ENCODE measurements at places on chromosomes 2 and 18.

DNA sequence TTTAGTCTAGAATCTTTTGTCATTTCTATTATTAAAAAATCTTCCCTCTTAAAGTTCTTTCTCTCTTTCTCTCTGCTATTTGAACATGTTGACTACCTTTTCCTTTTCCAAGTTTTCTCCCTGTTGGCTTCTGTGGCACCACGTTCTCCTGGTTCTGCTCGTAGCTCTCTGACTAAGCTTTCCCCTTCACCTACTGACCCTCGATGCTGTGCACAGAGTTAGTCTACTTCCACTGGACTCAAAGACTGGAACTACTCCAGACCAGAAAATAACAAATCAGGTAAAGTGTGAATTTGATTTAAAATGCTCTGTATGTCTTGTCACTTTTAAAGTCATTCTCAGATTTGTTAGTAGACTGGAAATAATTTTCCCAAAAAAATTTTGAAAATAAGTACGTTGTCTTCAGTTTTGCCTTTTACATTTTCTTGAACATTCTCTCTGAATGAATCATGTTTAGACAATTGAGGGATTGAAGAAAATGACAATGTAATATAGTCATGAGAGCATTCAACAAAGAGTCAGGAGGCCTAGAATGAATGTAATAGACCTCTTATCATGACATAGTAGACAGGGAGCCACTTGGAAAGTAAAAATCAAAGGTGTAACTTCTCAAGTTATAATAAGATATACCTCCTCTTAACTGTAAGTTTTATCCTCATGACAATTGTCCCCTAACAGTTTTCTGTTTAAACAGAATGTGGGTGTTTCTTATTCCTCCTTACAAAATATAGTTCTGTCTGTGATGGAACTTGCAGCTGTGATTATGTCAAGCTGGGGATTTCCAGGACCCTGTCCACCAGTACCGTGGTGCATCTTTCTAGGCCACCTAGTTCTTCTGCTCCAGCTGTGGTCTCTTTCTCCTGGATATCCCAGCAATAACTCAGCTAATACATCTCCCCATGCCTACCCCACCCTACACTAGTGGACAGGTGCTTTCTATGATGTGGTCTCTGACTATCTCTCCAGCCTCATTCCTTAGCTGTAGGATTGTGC lies 25.5 kb downstream of the ITPRID2 start:
- no peak for DNase-seq

DNA sequence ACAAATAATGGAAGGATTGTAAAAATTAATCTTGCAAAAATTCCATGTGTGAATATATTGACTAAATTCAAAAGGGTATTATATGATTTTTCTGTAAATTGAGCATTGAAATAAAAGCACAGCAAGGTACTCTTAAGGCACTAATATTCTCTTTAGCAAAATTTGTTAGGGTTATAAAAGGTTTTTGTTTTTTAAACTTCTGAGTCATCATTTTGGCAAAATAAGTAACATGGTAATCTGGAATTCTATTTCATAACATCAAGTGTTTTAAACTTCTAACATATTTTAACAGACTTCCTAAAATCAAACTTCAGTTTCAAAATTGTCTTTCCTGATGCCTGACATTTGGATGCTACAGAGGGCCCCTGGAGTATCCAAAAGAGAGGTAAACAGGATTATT lies 12.5 kb upstream of the INPP4A start:
- DNase-seq: no peak

DNA sequence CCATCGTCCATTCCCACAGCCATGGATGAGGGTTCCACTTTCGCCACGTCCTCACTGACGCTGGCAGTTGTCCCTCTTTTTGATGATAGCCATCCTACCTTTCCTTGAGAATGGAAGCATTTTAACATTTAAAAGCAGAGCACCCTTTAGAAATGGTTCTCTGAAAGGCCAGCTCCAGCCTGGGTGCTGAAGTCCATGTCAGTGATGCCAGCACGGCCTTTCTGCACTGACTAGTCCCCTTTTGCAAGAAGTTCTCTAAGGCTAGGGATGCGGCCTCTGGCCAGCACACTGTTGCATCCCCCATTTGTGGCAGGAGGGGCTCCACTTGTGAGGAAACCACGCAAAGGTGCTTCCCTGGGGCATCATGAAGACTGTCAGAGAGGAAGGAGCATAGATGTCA lies 203.5 kb downstream of the MGAT5 start:
- no peak for DNase-seq

DNA sequence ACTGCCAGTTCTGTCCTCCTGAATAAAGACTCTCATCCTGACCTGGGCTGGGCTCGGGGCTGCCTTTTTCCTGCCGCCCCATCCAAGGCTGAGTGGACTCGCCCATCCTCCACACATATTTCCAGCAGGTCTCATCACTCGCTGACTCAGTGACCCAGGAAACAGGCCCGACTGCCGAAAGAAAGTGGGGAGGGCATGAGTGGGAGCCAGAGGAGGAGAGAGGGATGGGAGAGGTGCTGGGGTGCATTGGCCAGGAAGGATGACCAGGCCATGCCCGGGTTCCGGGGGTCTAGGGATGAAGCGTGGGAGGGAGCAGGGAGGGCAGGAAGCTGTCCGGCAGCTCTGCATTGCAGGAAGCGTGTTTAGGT lies 66.7 kb downstream of the TWIST2 start:
- no peak for DNase-seq

- DNase-seq: no peak
Measured at GRCh38 chr2:154688373-154688772, 10.1 kb upstream of the KCNJ3 start.

DNA sequence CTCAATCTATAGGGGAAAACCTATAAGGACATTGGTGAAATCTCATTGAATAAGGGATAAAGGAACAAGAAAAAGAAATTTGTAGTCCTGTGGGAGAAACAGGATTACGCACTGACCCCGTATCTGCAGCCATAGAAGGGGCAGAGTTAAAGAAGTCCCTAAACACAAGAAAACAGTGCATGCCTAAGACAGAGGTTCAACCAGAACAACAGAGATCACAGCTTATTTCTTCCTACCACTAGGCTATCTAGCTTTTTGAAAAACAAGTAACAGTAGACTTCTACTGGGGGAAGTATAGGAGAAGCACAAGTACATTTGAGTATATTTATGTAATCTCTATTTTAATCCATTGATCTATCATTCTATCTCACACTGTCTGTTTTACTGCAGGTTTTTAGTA lies 485.2 kb upstream of the REG3G start:
- DNase-seq: no peak

- no peak for DNase-seq
Measured at GRCh38 chr18:44229693-44230108, 451.0 kb upstream of the SETBP1 start.

DNA sequence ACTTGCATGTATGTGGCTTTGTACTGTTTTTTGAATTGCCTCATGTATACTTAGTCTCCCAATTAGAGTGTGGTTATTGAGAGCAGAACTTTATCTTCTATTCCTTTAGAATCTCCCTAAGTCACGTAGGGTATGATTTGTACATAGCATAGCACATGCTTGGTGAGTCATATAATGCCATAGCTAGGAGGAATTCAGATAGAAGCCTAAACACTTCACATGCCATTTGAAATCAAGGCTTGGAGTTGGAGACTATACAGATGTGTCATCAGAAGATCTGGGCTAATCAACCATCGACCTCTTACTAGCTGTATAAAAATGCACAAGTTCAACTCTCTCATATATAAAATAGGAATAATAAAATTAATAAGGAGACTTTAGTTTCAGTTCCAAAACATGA lies 222.6 kb upstream of the ST6GAL2 start:
- DNase-seq: no peak

DNA sequence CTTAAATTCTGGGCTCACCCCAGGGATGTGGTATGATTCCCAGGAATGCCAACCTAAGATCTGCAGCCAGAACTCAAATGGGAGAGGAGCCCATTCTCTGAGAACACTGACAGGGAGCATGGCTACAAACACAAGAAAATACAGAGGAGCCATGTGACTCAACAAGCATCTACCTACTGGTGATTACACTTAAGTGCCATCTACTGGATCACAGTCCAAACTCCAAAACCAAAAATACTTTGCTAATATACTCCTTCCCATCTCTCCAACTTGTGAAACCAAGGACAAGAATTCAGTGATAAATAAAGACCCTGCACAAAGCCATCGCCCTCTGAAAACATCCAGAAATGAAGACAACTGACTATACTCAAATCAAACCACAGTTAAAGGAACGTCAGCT lies 116.9 kb downstream of the NR4A2 start:
- no peak for DNase-seq

DNA sequence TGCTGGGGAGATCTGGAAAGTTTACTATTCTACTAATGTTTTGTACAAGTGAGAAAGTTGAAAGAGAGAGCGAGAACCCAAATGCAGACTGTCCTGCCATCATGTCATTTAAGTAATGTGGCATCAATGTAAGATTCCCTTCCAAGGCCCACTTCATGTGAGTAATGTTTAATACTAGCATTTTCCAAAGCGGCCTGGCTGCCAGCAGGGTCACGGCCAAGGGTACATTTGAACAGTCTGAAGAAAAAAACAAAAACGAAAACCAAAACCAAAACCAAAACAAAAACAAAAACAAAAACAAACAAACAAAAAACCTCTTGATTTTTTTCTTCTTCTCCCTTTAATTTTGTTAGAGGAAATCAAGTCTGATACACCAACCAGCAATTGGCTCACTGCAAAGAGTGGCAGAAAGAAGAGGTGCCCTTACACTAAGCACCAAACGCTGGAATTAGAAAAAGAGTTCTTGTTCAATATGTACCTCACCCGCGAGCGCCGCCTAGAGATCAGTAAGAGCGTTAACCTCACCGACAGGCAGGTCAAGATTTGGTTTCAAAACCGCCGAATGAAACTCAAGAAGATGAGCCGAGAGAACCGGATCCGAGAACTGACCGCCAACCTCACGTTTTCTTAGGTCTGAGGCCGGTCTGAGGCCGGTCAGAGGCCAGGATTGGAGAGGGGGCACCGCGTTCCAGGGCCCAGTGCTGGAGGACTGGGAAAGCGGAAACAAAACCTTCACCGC lies 2.2 kb downstream of the HOXD10 start:
- DNase-seq: no peak

DNA sequence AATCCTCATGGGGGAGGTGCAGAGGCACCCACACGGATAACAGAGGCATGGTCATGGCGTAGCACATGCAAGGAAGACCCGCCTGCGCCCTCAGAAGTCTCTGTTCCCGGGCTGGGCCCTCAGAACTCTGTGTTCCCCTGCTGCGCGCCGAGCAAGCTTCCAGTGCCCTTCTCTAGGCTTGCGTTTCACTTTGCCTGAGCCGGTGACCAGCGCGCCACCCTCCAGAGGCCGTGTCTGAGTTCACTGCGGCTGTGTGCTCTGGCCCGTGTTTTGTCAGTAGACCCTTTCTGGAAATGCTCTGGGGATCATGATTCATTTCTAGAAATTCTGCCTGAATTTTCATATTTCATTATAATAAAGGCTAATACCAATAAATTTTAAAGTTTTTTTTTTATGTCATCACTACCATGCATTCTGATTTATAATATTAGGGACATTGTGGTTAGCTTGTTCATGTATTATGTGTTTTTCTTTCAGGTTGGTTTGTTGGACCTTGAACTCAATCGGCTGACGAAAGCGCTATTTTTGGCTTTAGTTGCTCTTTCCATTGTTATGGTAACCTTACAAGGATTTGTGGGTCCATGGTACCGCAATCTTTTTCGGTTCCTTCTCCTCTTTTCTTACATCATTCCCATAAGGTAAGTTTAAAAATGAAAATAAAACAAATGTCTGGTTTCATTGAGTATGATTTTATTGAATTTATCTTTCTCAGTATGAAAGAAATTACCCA lies 142.7 kb upstream of the NFATC1 start:
- no peak for DNase-seq

DNA sequence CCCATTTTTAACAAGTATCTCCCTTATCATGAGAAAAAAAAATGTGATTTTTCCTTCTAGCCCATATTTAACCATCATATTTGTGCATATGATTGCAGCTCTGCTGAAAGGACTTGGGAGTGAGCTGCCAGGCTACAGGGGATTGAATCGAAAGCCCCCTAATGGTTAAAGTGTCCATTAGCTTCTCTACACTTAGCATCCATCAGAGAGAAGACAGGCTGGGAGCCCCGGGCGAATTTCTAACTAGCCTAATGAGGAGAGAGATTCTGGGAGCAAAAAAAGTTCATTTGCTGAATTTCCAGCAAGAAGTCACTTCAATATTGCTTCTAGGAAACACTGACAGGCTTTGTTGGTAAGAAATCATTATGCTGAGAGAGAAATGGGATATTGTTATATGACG lies 848.8 kb downstream of the TDRD15 start:
- no peak for DNase-seq

DNA sequence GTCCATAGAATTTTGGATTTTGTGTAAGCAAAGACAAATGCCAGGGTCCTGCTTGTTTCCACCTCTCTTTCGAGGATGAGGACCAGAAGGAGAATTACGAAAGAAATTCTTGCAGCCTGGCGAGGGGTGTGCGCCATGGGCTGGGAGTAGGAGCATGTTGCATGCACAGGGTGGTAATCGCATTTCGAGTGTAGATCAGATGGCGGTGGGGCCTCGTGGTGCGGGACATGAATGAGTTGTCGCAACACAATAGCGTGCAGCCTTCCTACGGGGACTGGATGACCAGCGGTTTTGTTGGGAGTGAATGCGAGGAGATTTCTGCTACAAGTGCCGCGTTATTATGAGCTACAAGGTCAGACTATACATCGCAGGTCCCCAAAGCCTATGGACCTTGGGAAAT lies 4.2 kb upstream of the EN1 start:
- DNase-seq: no peak

DNA sequence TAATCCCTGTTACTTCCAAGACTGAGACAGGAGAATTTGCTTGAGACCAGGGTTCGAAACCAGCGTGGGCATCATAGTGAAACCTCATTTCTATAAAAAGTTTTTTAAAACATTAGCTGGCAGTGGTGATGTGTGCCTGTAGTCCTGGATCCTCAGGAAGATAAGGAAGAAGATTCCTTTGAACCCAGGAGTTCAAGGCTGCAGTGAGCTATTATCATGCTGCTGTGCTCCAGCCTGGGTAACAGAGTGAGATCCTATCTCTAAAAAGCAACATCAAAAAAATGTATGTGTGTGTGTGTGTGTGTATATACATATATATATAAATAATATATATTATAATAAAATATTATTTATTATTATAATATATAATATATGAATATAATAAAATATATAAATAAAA lies 1417.6 kb upstream of the CDH2 start:
- no peak for DNase-seq

GRCh38 chr2:102437122-102437521 lies 14.2 kb downstream of the IL18RAP start:
- DNase-seq: no peak

- no peak for DNase-seq
Measured at GRCh38 chr2:206990360-206990759, 51.0 kb downstream of the CPO start.

DNA sequence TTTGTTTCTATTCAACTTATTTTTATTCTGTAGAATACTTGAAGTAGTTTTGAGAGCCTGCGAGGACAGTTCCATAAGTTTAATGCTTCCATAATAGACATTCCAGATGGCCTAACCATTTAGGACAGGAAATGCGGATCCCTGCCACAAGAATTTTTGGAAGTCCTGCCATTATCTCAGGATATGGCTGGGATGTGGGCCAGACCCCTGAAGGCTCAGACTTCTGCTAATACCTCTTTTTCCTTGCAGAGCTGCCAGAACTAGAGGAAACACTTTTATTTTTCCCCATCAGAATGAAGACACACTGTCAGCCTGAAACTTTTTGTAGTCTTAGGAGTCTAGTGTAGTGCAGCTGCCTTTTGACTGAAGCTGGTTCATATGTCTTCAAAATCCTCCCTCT lies 806.5 kb downstream of the TDRD15 start:
- DNase-seq: no peak

Data from T follicular helper cell (primary cell).